ENCODE measurements at places on chromosomes 12 and 14. TPM values are rescaled to one million over a fixed set of nuclear protein-coding genes. Genes with fewer than 3 reads are reported as not detected.

JPH4 gene
- polyA plus RNA-seq, result 0.08 TPM

PLEKHD1 gene
- polyA plus RNA-seq, result not detected

OR6C1 gene
- polyA plus RNA-seq, result not detected

CDKN1B gene
- polyA plus RNA-seq, result 14.5 TPM

ACOT4 gene
- 8.1 TPM for polyA plus RNA-seq

CDK4 gene
- 99.7 TPM for polyA plus RNA-seq

KRT78 gene
- polyA plus RNA-seq, result not detected

BMAL2 gene
- polyA plus RNA-seq, result 0.20 TPM

NCKAP5L gene
- polyA plus RNA-seq, result 3.5 TPM

OR6C3 gene
- polyA plus RNA-seq, result not detected

KRT72 gene
- not detected for polyA plus RNA-seq

HAL gene
- polyA plus RNA-seq, result not detected

C12orf42 gene
- 4.5 TPM for polyA plus RNA-seq

NKX2-8 gene
- not detected for polyA plus RNA-seq

PRB2 gene
- not detected for polyA plus RNA-seq

DNA sequence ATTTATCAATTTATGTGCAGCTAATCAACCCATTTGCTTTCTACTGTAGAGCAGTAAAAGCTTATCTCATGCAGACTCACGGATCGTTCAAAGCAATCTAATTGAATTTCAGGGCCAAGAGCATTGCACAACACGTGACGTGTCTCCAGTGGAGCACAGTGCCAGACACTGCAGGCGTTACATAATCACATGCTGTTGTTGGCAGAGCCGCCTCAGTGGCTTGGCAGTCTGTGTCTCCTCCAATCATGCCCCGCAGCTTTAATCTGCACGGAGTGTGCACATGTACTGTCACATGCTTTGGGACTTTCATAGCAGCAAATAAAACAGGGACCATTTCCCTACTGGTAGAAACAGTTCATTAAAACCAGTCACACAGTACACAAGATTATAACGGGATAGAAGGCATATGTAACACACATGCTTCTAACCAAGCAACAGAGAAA is 309.3 kb downstream of the ITPR2 start:
- no peak for DNase-seq

DNA sequence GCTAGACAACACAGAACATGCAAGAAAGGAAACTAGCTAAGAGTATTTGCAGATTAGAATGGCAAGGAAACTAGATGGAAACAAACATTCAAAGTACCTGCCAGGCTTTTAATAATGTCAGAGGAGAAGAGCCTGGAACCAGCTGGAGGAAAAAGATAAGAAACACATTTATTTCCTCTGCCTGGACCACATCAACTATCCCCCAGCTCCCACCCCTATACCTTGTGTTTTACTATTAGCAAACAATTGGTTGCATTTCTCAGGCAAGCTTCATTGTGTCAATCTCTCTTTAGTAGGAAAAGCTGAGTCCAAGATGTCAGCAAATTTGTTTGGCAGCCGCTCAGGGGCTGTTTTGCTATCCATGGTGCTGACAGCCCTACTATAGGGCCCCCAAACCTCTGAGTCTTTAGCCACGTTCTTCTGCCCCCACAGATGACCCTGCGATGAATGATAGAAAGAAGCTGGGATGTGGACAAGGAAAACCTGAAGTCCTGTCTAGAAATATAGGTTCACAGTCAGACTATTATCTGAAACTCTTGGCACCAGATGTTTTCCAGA is 11.6 kb upstream of the SYNDIG1L start:
- no peak for DNase-seq

DNA sequence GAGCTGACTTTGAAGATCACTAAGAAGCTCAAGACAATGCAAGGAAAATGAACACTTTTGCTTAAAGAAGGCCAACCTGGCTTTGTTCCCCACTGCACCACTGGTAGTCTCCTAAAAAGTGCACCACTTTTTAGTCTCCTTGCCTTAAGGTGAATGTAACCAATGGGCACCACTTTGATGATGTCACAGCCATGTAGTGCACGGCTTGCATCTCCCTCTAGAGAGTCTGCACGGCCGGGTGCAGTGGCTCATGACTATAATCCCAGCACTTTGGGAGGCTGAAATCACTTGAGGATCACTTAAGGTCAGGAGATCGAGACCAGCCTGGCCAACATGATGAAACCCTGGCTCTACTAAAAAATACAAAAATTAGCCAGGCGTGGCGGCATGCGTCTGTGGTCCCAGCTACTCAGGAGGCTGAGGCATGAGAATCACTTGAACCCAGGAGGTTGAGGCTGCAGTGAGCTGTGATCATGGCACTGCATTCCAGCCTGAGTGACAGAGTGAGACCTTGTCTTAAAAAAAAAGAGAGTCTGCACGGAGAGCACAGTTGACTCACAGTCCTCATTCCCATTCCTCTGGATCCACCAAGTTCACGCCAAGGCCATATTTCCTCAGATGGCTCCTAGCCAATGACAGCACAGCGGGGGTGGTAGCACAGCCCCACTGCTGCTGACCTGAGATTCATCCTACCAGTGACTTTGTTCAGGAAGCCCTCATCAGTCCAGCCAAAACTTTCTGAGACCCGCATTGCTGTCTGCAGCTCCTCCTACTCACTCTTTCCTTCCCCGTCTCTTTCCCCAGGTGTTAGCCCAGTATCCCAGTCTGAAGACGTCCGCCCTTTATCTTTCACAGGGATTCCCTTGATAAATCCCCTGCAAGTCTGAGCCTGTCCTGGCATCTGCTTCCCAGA is 16.5 kb upstream of the IFT81 start:
- DNase-seq, result no peak

DNA sequence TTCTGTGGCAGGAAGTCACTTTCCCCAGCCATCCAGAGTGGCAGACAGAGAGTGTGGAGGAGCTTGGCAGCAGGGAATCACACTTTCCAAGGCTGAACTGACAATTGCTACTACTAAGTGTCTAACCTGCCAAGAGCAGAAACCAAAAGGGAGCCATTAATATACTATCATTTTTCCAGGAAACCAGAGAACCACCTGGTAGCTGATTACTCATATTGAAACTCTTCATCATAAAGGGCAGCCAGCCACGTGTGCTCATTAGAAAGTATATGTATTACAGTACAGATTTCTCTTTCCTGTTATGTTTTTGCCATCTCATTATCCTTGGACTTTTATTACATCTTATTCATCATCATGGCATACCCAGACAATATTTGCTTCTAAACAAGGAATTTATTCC is 374.9 kb downstream of the GXYLT1 start:
- no peak for DNase-seq

DNA sequence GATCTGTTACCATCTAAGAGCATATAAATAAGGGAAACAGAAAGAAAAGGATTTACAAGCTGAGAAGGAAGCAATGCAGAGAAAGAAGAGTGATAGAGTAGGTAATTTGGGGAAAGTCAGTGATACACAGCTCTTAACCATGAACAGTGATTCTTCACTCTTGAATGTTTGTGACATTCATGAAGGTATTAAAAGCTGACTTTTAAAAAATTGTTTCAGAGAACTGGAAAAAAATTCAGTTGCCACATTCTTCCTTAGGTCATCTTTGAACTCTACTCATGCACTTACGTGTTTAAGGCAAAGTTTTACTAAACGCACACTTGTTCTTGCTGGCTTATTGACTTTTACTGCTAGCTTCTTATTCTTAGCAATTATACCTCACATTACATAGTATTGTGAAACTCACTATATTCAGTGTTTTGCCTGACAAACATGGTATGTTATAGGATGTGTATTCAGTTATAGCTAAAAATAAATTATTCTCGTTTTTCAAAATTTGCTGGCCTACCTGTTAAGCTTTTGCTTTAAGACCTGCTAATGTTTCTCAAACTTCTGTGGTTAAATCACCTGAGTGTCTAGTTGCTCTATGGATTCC is 10.9 kb downstream of the HIF1A start:
- no peak for DNase-seq

DNA sequence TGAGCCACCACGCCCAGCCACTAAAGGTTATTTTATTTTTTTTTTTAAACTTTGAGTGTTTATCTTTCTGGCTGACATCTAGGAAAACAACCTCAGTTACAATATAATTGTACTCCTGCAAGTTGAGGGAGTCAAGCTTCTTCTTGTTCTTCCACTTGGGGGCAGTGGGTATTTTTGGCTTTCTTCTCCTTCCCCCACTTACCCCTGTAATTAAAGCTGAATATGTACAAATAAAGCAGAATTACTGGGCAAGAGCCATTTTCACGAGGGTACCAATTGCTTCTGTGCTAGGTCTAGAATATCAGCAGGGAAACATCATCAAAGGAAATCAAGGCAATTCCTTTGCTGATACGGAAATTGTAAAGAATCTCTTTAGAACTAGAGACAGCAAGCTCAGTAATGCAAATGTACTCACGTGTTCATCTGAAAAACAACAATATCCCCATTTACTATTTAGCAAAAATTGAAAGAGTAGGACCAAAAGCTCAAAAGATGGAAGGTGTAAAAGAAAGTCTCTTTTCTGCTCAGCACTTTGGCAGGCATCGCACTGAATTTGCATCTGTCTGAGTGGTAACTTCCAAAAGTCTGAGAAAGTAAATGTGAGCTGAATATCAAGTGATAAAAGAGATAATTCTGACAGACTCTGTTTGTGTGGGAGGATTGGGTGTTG is 72.8 kb downstream of the TAOK3 start:
- DNase-seq, result no peak

- DNase-seq, result no peak
Measured at GRCh38 chr12:131126662-131127173, 173.0 kb downstream of the ADGRD1 start.

DNA sequence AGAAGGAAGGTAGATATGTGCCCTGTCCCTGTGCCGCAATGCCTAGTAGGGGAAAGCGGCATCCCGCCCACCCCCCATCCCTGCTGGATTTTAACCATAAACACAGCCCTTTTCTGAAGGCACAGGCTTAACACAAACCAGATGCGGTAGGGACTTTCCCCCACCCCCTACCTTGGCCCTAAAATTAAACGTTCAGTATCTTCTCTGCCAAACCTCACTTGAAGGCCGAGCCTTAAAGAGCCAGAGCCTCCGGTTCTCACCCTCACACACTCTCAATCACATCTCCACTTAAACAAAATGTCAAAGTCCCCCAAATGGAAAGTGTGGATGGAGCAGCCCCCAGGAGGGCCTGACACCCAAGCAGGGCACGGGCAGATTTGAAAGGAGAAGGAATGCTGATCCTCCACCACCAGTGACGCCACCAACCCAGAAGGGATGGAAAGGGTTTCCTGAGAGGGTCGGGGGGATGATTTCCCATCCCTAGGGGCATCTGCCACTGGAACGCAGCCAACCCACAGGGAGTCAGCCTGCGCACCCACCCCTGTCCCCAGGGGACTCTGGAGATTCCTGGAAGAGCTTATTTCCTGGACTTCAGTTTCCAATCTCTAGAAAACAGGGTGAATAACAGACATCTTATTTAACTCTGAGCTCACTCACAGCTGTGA is 26.4 kb downstream of the ACTN1 start:
- no peak for DNase-seq

DNA sequence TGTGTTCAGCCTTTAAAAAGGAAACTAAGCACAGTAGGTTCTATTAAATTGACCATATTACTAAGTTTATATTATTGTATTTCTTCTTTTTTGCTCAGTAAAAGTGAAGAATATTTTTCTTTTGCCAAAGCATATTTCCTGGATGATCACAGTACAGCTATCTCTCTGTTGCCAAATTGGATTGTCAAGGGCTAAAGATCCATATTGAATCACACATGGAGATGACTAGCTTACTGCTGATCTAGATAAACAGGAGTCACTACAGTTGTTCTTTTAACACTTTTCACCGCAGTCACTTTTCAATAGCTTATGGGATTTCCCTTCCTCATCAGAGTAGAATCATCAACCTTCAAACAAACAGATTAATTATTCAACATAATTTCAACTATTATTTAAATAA is 78.6 kb downstream of the LRRC9 start:
- DNase-seq, result no peak

DNA sequence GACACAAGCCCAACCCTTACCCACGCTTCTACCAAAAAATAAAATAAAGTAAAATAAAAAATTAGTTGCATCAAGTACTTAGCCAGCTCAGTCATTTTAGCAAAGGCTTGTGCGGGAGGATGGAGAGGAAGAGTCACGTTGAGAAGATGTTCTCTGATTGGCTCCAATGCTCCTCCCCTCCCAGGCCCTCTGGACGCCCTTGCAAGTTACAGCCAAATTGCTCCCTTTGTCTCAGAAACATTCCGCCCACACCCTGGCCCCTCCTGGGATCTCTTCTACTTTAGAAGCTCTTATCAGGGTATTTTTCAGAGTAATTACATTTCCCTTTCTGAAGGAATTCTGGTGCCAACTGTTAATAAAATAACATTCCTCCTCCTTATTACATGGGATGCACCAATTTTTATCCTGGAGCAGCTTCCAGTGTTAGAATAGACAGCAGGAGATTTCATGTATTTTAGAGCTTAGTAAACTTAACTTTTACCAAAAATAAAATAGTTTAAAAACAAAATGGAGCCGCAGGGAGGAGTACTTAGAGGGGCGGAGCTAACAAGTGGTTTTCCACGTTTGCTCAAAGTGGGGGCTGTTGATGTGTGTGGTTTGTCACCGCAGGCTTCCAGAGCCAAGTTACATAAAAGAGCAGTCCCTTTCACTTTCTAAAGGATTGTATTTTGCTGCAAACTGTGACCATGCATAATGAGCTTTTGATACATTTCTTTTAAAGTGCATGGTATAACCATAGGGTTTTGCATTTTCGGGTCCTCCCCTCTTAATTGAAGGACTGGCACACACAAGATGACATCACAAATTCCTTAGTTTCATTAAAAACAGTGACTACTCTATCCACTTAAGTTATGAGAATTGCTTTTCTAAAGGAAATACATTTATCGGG is 71.7 kb upstream of the RAP1B start:
- peak; percentile 72 for DNase-seq

DNA sequence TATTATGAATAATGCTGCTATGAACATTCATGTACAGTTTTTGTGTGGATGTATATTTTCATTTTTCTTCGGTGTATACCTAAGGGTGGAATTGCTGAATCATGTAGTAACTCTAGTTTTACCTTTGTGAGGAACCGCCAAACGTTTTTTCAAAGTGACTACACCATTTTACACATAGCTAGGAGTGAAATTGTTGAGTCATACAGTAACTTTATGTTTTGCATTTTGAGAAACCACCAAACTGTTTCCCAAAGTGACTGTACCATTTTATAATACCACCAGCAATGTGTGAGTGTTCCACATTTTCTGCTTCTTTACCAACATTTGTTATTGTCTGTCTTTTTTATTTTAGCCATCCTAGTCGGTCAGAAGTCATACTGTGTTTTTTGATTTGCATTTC is 3.1 kb upstream of the TPH2 start:
- no peak for DNase-seq

GRCh38 chr14:98906123-98906995 is 365.6 kb downstream of the BCL11B start:
- no peak for DNase-seq

- no peak for DNase-seq
Measured at GRCh38 chr12:18145924-18146323, 55.9 kb upstream of the RERGL start.

DNA sequence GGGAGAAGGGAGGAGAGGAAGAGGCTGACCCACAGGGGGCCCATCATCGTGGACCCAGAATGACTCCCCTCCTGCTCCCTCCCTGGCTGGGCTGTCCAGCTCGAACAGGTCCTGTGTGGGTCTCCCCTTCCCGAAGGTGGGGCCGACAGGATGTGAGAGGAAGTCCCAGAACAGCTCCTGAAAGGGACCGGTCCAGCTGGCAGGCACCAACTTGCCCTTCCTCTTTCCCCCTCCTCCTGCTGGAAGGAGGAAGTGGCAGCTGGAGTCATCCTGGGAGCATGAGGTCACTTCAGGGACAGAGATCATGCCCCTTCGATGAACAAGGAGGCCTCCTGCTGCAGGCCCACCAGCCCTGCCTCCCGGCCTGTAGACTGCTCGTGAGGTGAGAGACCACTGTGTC is 35.0 kb upstream of the BEGAIN start:
- no peak for DNase-seq

- DNase-seq, result no peak
Measured at GRCh38 chr12:1705774-1706631, 15.1 kb downstream of the ADIPOR2 start.
